ENCODE measurements at places on chromosomes 13 and 19.

DNA sequence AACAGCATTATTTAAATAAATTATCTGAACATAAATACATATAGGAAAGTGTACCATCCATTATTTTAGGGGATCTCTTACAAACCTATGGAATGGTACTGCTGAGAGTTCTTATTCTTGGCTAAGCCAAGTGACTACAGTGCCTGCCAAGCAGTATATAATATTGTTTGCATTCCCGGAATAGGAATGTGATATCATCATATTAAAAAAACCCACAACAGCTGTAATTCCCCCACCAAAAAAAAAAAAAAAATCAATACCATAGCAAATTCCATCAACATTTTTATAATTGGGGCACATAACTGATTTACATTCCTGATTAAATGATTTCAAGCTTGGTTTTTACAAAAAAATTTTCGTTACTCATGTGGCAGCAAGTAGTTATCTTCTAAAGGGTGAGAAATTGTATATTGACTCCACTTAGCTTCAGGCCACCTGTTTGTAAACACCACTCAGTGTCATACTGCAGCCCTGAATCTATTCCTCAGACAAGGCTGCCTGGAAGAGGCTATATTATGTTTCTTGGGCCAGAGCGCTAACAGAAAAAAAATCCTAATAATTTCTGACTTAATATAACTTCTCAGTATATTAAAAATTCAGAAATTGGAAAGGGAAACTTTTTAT, 278.1 kb downstream of the DNAJC15 start:
- DNase-seq = peak; percentile 50

GRCh38 chr13:37257051-37257450, 151.6 kb upstream of the CSNK1A1L start:
- no peak for DNase-seq

GRCh38 chr19:30563691-30564090, 191.5 kb downstream of the ZNF536 start:
- no peak for DNase-seq

GRCh38 chr13:75481176-75482069, 546 bp downstream of the TBC1D4 start:
- DNase-seq = no peak

- DNase-seq = no peak
Observed at GRCh38 chr13:39016087-39016486, 21.8 kb downstream of the PROSER1 start.

GRCh38 chr13:32734511-32734910, 148.3 kb downstream of the PDS5B start:
- DNase-seq = peak; percentile 23

- DNase-seq = no peak
Observed at GRCh38 chr19:29812881-29813275, 1.1 kb downstream of the CCNE1 start.

GRCh38 chr13:31225998-31226675, 26.4 kb downstream of the B3GLCT start:
- DNase-seq = no peak

DNA sequence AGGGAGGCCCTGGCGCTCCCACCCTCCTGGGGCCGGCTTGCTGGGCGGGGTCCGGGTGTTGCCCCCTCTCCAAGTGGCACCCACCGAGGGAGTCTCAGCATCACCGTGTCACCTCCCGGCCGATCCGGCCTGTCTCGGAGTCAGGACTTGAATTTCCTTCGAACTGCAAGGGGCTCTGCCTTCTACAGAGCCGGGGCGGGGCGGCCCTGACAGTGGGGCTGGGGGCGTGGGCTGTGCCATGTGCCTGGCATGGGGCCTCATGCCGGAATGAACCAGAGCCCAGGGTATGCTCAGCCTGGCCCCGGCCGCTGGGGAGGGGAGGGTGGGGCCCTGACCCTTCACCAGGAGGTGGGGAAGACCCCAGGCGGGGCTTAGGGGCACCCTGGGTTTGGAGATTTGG, 47.0 kb upstream of the TCF3 start:
- no peak for DNase-seq

DNA sequence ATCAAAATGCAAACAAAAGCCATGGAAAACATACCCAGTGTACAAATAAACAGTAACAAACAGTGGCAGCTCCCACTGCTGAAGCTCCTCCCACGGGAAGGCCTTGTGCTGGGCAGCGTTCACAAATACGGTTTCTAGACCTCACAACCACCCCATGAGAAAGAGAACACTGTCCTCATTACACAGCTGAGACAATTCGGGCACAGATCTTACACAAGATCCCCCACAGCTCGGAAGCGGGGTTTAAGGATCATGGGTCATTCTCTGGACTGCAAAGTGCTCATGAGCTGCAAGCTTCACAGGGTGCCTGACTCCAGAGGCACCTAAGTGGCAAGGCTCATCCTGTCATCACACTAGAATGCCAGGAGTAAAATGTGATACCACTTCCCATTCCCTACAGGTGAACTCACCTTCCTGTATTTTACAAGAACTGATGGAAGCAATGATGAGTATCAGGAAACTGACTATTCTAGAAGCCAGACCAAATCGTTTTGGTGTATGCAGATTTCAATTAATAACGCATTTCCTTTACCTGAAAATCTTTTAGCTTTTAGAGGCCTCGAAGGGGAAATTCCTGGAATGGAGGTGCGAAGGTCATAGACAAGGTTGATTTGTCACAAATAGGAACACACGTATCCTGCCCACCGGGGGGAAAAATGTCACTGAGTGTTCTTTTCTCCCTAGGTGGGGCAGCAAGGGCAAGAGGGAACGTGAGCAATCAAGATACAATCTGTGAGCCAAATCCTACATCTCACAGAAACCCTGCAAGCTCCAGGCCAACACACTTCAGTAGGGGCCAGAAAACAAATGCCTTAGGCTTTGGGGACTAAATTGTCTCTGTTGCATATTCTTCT, 41.2 kb downstream of the STK24 start:
- no peak for DNase-seq

- DNase-seq = no peak
Observed at GRCh38 chr13:91216928-91217700, 130.4 kb upstream of the MIR17HG start.

GRCh38 chr19:18802354-18802753, 11.2 kb upstream of the COMP start:
- no peak for DNase-seq

DNA sequence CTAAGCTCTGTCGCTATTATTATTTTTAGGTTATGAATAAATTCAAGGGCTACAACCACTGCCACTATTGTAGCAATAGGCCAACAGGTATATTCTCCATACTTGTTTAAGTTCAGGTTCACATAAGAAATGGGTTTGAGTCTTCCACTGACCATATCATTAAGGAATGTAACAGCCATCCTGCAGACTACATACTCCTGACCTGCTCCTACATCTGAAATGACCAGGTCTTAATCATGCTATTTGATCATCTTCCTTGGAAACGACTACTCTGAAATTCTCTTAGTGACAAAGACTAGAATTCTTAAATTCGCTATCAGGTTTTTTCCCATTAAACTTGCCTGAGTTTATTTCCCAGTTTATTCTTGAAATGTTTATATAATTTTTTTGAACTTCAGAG, 66.8 kb downstream of the IPO5 start:
- no peak for DNase-seq

GRCh38 chr13:79874396-79875360, 393.7 kb downstream of the NDFIP2 start:
- no peak for DNase-seq

DNA sequence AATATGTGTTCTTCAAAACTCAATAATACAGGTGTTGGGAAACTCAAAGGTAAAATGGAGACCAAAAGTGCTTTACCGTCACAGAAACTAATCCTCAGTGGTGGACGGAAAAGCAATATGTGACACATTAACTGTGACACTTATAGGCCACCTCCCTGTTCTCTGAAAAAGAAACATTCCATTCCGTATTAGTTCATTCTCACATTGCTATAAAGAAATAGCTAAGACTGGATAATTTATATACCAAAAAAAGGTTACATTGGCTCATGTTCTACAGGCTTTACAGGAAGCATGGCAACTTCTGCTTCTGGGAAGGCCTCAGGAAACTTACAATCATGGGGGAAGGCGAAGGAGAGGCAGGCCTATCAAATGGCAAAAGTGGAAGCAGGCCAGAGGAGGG, 435.3 kb upstream of the HTR2A start:
- DNase-seq = peak; percentile 41

DNA sequence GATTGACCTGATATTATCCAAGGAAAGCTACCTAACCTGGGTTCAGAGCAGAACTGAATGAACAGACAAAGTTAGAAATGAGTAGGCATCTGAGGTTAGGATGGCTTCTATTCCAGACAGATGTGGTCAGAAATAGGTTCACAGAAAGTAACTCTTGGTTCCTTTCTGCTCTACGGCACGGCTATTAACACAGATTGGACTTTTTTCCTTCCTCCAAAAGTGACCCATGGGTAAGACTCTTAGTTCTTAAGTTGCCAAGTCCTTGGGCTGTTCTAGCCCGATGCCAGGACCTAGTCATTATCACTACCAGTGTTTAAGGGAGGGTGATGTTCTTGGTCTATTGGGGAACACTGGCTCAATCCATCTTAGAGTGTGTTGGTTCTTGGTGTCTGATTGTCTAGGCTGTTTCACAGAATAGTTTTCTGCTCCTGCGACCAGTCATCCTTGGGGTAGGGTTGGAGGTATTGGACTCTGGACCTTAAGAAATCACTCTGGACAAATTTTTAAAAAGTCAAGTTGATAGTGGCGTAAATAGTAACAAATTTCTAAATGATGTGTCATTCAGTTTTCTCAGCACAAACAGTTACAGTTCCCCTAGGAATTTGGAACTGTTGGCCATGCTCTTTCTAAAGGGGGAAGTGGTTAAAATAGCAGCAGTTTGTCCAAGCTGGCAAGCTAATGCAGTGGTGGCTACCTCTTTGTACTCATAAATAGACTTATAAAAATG, 60.1 kb upstream of the MYCBP2 start:
- DNase-seq = peak; percentile 19

Measured in fibroblast of skin of left biceps (primary cell).